RWPE2 (cell line): ENCODE measurements at places on chromosomes 3 and 15.

GRCh38 chr3:113439606-113440005 is 1.7 kb downstream of the CFAP44 start:
- no peak for DNase-seq

DNA sequence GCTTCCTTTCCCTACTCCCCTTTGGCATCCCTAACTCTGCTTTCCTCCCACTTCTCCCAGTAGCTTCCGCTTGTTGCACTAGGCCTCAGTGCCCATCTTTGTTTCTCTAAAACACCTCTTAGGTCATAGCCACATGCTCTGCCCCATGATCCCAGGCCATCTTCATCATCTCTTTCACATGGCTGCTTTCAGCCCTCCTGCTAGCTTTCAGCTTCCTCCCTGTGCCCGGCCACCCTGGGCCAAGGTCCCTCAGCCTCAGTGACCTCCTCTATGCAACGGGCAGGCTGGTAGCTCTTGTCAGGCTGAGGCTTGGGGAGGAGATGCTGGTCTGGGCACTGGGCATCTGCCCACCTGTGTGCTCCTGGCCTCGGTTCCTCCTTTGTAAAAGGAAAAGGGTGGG is 2.3 kb downstream of the PLEKHO2 start:
- DNase-seq = no peak

DNA sequence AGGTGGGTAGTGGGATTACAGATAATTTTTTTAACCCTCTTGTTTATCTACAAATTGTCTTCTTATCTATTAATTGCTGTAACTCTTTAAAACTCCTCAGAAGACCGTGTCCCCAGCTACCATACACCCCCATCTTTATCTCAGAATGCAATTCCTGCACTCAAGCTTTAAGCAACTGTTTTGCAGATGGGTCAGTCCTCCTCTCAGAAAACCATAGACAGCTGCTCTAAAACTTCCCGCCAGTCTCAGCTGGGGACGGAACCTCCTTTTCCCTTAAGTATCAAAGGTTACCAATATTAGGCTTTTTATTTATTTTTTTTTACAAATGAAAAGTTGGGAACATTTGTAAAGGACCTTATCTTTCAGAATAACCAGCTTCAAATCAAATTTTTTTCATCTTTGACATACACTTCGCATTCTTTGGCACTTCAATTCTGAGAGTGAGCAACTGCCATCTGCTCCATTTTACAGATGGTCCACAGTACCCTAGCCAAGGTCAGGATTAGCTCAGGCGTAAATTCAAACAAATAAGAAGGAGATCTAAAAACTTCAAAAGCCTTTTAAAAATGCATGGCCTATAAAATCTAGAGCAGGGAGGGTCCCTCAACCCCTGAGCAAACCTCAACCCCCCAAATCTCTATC is 1.3 kb downstream of the GATM start:
- no peak for DNase-seq

- no peak for DNase-seq
Observed at GRCh38 chr15:99823346-99823745, 90.1 kb upstream of the LYSMD4 start.

DNA sequence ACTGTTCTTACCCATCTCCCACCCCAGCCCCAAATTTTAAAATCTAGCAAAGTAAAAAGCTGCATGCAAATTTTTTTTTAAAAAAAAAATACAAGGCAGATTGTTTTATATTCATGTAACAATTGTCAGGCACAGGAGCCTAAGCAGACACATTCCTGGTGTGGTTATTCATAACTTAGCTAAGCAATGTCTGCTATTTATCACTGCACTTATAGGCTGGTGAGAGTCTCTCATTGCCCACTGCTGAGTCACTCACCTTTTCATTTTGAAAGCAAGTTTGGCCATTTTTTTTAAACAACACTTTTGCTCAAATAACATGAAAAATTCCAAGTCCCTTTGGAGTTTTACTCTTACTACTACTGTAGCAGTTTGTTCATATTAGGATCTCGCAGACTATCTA is 413.9 kb downstream of the RBMS3 start:
- DNase-seq = no peak
